Fibroblast of skin of left quadriceps (primary cell): ENCODE measurements at places on chromosomes 1 and 21.

DNA sequence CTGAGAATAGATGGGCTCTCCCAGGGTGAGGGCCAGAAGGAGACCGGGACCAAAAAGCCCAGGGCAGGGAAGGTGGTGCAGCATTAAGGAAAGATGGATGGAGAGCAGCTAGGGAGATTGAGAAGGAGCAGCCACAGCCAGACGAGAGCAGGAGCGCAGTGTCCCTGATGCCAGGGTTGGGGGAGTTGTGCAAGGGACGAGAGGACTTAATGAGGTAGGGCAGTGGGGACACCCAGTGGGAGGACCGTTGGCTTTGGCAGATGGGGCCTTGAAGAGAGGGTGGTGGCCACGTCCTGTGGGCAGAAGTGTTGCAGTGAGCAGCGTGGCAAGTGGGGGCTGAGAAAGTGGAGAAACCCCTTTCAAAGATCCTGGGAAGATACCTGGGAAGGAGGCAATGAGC is 38.0 kb upstream of the KDM4A start:
- no peak for DNase-seq

DNA sequence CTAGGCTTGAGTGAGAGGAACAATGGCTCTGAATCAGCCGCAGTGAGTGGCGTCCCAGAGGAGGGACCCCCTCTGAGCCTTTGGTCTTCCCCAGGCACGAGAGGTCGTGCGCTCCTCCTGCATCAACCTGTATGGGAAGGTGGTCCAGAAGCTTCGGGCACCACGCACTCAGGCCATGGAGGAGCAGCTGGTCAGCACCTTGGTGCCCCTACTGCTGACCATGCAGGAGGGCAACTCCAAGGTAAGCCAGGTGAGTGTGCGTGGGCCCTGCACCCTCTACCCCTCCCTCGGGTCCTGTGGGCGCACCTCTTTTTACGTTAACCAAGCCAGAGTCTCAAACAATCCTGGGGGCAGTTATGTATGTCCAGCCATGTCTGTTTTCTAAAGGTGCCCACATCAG is 13.7 kb upstream of the TTC4 start:
- DNase-seq: no peak

GRCh38 chr1:68142036-68142435 is 90.3 kb downstream of the WLS start:
- DNase-seq: no peak

DNA sequence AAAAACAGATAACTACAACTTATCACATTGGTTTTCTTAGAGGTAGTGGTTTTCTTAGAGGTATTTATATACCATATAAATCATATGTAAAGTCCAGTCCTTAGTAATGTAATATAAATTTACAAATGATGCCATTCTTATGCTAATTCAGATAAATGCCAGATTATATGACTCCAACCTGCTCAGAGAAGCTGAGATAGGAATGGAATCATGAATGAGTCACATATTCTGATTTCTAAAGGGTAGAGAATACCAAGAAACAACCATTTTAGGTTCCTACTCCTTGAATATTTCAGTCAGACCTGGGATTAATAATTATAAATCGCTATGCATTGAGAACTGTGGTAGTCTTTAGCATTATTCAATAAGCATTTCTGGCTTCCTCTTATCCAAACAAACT is 760.1 kb upstream of the NEGR1 start:
- no peak for DNase-seq

- no peak for DNase-seq
These were observed 29.4 kb upstream of the CD101 start for GRCh38 chr1:116971965-116972673.

DNA sequence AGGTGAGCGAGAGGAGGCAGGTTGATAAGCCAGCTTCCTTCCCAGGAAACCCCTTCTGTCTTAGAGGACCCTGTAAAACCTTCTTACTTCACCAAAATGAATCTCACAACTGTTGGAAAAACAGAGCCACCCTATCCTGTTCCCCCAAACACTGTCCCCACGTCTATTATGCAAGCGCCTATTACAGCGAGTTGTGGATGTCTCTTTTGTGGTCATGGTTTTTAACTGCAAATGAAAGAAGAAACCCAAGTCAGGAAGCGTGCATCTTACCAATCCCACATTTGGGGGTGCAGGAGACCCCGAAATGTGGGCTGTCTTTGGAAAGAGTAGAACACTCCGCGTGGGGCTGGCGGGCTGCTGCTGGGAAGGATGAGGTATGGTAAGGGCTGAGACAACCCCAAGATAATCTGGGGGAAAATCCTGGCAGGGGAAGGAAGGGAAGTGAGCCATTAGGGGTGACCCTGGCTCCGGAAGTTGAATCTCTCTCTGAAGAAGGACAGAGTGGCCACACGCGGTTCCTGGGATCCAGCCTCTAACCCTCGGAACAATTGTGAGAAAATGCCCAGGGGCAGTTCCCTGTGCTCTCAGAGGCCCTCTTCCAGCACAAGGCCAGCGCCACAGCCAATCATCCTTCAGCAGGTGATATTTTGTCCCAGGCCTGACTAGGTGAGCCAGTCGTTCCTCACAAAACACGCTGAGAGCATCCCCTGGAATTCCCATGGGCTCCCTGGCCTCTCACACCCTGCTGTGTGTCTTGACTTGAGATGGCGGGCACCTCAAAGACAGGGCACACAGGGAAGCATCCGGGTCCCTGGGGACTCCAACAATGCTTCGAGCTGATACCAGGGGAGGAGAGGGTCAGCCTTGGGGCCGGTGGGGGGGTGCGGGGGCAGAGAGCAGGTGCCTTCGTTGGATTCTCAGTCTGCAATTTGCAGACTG is 168.5 kb upstream of the IRF2BP2 start:
- DNase-seq: no peak

- DNase-seq: no peak
These were observed 396.6 kb downstream of the DPYD start for GRCh38 chr1:97524211-97524610.

DNA sequence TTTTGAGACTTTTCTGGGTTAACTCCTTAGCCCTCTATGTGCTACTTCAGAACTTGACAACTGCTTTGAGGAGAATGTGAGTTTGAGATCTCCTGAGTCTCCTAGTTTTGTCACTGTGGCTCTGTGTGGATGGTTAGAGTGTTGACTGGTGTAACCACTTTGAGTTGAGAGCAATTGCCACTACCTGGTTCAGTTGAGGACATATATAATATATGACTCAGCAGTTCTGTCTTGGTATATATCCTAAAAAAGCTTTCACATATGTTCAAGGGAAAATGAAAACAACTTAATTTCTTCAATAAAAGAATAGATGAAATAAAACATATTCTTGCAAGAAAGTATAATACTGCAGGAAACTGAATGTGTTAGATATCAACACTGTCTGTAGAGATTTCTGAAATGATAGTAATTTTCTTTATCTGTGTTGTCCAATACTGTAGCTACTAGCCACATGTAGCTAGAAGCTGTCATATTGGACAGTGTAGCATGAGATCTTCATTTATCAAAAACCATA is 96.7 kb upstream of the QSOX1 start:
- no peak for DNase-seq

DNA sequence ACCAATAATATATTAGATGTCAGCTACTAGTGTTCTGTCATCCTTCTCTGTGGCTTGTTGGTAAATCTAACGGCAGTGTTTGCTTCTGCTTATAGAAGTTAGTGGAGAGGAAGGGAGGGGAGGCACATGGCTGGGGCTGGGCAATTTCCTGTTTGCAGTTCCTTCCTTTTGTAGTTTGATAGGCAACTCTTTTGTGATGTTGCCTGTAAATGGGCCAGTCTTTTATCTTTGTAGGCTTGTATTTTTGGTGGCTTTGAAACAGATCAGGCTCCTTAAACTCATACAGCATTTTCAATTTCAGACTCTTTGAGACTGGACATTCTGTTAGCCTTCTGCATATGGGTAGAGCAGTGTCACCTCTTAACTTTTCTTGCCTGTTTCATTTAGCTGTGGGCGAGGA is 48.1 kb downstream of the CDC14A start:
- no peak for DNase-seq

DNA sequence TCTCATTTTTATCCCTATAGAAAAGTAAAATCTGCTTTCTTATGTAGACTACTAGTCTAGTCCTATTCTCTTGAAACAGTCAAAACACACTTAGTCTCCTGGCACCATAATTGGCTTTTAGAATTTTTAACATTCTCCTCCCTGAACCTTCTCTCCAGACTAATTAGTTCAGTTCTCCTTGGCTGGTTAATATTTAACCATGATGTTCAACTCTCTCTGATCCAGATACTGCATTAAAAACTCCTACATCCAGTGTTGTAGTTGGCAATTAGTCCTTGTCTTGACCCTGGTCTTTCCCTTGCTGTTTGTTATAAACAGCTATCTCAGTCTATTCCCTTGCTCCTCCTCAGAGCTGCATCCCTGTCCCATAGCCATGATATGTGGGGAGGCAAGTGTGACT is 422.9 kb upstream of the BEND5 start:
- no peak for DNase-seq

DNA sequence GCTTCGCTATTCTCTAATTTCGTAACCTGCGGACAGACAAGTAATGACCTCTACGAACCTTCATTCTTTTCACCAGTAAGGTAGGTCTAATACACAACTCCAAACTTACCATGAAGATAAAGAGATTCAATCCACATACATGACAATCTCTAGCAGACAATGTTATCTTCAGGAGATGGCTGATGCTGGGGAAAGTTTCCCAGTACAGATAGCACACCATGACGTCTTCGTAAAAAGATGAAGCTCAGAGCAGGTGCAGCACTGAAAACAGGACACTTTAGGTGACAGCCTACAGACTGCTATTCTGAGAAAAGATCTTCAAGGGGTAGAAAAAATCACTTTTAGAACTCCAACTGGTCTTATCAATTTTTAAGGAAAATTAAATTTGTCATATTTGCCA is 41.3 kb downstream of the ZNF281 start:
- no peak for DNase-seq

DNA sequence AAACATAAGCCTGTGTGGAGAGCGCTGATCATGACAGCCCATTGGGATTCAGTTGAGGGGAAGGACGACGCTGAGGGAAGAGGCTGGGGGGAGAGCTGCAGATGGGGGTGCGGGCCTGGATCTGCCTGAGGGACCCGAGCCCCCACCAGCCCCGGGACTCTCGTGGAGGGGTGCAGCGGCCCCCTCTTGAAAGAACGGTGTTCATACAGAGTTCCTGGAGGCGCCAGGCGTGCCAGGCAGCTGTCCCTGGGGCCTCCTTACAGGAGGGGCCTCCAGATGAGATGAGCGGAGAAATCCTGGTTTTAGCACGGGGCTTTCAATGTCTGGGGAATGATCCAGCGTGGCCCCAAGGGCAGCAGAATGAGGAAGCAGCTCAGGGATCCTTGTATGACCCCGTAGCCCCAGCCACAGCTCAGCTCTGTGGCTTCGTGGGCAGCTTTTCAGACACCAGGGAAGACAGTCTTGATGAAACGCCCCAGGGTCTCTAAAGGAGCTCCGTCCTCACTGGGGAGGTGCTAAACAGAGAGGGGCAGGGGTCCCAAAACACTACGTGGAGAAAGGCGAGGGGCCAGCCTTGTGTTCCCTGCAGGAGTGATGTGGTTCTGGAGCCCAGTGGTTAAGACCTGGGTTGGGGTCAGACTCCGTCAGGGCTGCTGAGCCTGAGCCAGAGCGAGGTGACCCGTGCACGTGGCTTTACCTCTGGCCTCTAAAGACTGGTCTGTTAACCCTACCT is 7.2 kb upstream of the DSCAM start:
- DNase-seq: no peak

DNA sequence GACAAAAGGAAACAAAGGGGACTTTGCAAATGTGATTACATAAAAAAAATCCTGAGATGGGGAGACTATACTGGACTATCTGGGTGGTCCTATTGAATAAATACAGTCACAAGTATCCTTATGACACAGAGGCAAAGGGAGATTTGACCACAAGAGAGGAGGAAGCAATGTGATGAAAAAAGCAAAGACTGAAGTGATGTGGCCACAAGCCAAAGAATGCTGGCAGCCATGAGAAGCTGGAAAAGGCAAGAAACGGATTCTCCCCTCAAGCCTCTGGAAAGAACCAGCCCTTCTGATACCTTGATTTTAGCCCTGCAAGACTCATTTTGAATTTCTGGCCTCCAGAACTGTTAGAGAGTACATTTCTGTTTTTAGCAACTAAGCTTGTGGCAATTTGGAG is 36.4 kb downstream of the OLFML2B start:
- no peak for DNase-seq

GRCh38 chr1:161391611-161392010 is 23.9 kb upstream of the CFAP126 start:
- no peak for DNase-seq

DNA sequence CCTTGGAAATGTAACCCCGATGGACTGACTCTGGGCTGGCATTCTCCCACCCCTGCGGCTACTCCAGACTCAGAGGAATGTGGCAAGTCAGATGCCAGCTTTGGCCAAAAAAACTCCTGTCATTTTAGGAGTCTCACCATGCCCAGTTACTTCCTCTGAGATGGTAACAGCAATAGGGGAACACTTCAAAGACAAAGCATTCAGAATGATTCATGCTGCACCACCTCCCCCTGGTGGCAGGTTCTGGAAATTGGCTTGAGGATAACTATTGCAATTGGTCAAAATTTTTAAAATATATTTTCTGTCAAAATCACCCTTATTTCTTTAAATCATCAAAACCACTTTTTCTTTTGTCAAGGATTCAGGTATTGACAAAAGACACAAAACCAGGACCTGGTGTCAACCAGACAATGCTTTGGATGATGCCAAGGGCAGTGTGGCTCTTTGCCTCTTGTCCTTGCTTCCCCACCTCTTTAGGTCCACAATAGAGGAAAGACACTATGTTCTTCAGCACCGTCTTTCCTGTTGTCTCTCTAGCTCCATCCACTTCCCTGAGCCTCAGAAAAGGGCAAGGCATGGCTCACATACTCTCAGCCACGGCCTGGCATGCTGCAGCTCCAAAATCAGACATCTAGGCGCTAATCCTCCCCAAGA is 9.9 kb upstream of the CDCA8 start:
- DNase-seq: peak; percentile 32

DNA sequence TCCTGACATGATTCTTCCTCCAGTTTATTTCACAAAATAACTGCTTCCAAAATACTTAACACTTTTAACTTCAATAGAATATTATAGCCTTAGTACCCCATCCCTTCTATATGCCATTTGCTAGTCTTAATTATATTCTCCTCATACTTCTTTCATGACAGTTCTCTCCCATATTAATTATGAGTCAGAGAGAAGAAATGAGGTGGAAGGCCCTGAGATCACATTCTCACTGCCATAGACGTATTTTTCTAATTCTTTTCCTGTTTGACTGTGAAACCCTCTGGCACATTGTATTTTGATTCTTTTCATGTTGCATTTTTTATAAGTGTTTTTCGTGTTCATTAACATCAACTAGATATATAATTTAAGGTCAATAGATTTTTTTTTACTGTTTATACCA is 88.4 kb downstream of the GTF2B start:
- DNase-seq: peak; percentile 51

DNA sequence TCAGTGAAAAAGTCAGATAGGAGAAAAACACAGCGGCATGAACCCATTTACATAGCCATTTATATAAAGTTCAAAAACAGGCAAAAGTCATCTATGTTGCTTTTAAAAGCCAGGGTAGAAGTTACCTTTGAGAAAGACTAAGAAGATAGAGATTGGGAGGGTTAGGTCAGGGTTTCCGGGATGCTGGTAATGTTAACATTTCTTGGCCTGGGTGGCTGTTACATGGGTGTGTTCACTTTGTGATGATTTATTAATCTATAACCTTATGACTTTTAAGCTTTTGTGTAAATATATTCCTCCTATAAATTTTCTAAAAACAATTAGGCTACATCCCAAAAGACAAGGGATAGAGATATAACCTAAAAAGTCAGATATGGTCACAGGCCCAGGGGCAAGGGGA is 15.0 kb upstream of the FAM20B start:
- no peak for DNase-seq

- no peak for DNase-seq
These were observed 13.9 kb downstream of the MEF2D start for GRCh38 chr1:156486421-156487344.
